ENCODE measurements at places on chromosomes 11 and 22. TPM values are rescaled to one million over a fixed set of nuclear protein-coding genes. Genes with fewer than 3 reads are reported as not detected.
A peak's percentile ranks its signal among the peaks of the same experiment; 100 is the strongest.

DNA sequence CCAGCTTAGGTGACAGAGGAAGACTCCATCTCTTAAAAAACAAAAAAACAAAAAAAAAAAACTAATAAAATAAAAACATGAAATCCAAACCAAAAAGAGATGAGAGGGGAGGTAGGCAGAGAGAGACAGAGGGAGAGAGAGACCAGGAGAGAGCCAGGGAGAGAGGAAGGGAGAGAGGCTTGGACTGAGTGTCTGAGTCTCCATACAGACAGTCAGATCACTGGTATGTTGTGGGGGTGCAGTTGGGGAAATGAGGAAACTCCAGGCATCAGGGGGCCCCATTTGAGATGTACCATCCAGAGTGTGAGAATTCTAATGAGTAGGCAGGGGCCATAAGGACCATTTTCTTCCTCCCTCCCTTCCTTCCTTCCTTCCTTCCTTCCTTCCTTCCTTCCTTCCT, 53.1 kb upstream of the SEPTIN5 start:
- DNase-seq = no peak

DNA sequence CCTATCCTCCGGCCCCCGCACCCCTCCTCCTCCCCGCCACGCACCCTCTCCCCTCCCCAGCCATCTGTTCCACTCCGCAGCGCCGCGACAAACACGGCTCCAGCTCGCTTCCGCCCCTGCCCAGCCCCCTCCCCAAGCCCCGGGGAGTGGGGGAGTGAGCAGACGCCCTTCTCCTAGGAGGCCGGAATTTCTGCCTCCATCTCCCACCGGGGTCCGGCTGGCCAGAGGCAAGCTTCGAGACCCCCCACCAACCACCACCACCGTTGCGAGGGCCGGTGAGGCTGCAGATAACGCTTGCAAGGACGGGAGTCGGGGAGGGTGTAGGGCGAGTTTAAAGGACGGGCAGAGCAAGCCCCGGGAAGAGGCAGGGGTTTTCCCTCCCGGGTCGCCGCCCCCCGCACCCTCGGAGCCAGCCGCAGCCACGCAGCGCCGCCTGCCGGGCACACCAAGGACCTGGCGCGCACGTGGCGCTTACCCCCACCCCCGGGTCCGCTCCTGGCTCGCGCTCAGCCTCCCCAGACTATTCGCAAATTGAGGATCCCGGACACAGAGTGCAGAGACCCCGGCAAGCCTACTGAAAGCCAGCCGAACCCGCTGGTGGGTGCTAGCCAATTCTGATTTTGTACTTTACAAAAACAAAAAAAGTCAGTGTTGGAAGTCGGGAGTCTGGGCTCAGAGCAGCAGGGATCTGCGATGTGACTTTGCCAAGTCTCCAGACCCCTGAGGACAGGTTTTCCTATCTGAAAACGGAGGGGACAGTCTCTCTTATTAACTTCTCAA, 22.6 kb downstream of the RTN4RL2 start:
- no peak for DNase-seq

- no peak for DNase-seq
These were observed 21.7 kb downstream of the UBASH3B start for GRCh38 chr11:122677256-122677655.

- no peak for DNase-seq
These were observed 191.4 kb downstream of the TENM4 start for GRCh38 chr11:79249295-79249993.

- DNase-seq = no peak
These were observed 422.1 kb downstream of the BRD1 start for GRCh38 chr22:49405590-49405989.

GRCh38 chr11:70112017-70112434, 33.9 kb downstream of the ANO1 start:
- no peak for DNase-seq

GRCh38 chr22:17132112-17132511, 11.0 kb upstream of the TMEM121B start:
- no peak for DNase-seq

- no peak for DNase-seq
These were observed 548 bp downstream of the PVALB start for GRCh38 chr22:36816339-36816635.

DNA sequence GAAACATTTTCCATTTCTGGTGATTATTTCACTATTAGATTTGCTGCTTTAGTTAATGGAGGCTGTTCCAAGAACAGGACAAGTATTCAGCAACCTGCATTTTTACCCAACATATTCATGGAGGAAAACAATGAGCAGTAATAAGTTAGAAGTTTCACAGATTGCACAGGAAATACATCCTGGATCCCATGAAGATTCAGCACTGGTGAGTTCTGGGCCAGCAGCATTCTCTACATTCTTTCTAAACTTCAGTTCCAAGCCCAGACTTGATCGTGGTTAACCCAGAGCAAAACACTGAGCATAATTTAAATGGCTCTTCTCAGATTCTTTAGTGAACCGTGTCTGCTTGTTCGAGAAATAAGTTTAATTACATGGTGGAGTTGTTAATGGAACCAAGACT, 3.8 kb downstream of the FJX1 start:
- no peak for DNase-seq

DNA sequence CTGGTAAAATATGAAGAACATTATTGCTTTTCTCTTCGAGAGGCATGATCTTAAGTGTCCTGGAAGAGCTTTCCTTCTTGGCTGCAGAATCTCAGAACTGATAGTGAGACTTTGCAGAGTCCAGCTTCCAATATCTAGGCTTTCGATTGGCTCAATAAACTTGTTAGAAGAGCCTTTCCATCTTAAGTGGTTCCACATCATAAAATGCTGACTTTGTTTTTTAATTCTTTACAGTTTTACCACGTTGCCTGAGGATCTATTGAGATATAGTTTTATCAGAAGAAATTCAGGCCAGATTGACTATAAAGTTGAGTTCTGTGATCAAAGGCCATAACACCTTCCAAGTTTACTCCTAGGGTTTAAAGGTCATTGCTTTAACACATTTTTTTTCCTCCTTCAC, 15.6 kb upstream of the DNAJB7 start:
- DNase-seq = no peak

- DNase-seq = no peak
These were observed 2.0 kb upstream of the TNRC6B start for GRCh38 chr22:40175611-40176244.

DNA sequence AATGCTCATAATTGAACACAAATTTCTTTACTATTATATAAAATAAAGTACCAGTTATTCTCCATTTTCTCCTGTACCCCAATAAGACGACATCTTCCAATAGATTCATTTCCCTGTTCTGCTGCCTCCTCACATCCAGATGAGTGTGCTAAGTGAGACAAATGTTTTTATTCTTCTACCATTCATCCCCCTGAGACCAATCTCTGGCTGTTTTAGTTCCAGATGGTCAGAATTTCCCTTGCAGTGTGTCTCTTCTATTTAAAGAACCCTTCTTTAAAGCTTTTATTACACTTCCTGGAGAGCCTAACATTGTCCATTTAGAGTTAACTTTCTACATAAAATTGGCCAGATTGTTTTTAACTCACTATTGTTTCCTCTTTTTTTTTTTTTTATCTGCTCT, 41.2 kb upstream of the GLYATL1 start:
- DNase-seq = no peak

- DNase-seq = peak; percentile 85
These were observed 1.9 kb downstream of the CD151 start for GRCh38 chr11:834371-835316.

DNA sequence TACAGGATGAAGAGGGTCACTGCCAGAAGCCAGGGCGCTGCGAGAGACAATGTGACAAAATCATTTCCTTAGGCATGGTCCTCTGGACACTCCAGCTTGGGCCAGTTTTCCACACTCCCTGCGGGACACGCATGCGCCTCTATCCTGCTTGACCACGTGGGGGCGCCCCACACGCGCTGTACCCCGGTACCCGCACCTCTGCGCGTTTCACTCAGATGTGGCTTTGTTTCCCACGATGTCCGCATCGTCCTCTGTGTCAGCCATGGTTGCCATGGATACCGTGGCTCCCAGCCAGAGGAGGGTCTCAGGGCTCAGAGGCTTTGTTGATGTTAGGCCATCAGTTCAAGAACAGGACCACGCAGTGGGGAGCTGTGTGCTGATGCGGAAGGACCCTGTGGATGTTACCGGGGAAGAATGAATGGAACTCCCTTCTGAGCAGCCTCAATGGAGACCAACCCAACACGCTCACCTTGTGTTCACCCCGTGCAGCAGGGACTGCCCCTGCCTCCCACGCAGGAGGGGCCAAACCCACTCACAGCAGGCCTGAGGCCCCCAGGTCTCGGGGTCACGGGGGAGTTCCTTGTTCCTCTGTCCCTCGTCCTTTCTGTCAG, 101.1 kb upstream of the SLC22A12 start:
- no peak for DNase-seq

DNA sequence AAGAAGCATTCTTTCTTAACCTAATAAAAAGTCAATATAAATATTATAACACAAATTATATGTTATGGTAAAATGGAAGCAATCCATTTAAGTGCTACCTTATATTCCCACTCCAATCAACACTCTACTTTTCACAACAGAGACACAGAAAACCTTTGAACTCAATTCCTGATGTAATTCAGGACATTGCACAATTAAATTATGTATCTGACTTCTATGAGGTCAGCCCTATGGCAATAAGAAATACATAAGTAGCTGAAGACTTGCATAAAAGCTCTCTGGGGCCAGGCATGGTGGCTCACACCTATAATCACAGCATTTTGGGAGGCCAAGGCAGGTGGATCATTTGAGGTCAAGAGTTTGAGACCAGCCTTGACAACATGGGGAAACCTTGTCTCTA, 6.8 kb downstream of the OR4D10 start:
- no peak for DNase-seq

DNA sequence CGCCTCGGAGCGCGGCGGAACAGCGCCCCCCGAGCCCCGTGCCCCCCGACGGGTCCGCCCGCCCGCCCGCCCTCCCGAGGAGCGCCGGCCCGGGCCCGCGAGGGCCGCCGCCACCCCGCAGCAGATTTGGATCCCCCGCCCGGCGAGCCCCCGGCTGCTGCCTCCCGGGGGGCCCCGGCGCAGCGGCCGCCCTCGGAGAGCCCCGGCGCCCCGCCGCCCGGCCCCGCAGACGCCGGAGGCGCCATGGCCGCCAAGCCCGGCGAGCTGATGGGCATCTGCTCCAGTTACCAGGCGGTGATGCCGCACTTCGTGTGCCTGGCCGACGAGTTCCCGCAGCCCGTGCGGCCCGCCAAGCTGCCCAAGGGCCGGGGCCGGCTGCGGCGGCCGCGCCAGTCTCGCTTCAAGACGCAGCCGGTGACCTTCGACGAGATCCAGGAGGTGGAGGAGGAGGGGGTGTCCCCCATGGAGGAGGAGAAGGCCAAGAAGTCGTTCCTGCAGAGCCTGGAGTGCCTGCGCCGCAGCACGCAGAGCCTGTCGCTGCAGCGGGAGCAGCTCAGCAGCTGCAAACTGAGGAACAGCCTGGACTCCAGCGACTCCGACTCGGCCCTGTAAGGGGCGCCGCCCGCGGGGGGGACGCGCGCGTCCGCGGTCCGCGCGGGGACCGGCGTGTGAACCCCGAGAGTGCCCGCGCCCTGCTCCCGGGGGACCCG, 380 bp downstream of the C11orf96 start:
- DNase-seq = no peak

DNA sequence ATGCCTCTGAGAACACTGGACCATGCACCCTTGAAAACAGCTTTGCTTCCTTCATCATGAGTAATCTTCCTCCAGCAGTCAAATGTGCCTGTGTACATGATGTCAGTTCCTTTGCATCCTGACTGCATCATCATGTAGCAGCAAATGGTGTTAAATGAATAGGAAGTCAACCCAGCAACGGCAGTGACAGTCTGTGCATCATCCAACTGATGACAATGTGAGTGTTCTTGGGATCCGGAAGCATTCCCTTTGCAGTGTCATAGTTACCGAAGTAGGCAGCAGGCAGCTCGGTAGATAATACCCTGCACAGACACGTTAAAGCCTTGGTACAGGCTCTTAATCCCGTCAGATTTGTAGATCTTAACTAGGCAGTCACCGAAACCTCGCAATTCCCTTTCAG, 2.5 kb downstream of the WBP2NL start:
- no peak for DNase-seq

GRCh38 chr22:36221799-36222751, 17.3 kb downstream of the APOL2 start:
- no peak for DNase-seq

DNA sequence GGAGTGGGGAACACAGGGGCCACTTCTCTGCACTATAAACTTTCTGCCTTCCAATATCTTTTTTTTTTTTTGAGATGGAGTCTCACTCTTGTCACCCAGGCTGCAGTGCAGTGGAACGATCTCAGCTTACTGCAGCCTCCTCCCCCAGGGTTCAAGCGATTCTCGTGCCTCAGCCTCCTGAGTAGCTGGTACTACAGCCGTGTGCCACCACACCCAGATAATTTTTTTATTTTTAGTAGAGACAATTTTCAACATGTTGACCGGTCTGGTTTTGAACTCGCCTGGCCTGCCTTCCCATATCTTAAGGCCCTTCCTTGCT, 1.7 kb downstream of the SLC3A2 start:
- DNase-seq = no peak

GRCh38 chr22:20131859-20132685, 468 bp downstream of the ZDHHC8 start:
- peak; percentile 48 for DNase-seq

- DNase-seq = no peak
These were observed 9.1 kb upstream of the MAPK8IP1 start for GRCh38 chr11:45876401-45876800.

- no peak for DNase-seq
These were observed 70.8 kb downstream of the KCNJ1 start for GRCh38 chr11:128796270-128796669.

Gene APOL5
- total RNA-seq = not detected

Gene CATSPER1
- total RNA-seq = not detected

Gene THYN1
- total RNA-seq = 32.0 TPM

Gene CNGA4
- 0.14 TPM for total RNA-seq

Gene MCHR1
- not detected for total RNA-seq

Gene SERPIND1
- not detected for total RNA-seq

Gene GSTT2B
- total RNA-seq = 0.73 TPM

Gene CAVIN3
- total RNA-seq = 4.6 TPM

Gene UBQLN3
- not detected for total RNA-seq

Gene DERL3
- total RNA-seq = 7.7 TPM

Gene ANKK1
- total RNA-seq = 0.15 TPM

Gene MOGAT2
- total RNA-seq = 169 TPM

Gene PHLDA2
- total RNA-seq = 36.7 TPM

Gene KCNK4
- not detected for total RNA-seq

Gene C11orf87
- not detected for total RNA-seq

Gene NCR3LG1
- total RNA-seq = 13.1 TPM

Gene CELSR1
- 4.9 TPM for total RNA-seq

Gene TPBGL
- total RNA-seq = not detected

Gene GDPD4
- not detected for total RNA-seq

Gene EHF
- 394 TPM for total RNA-seq

Gene CHCHD10
- 413 TPM for total RNA-seq

Gene SCUBE2
- total RNA-seq = 8.3 TPM

Gene ZBTB3
- total RNA-seq = 11.5 TPM

Data from left colon (tissue), 2 donors.